Prostate gland (tissue), 2 donors: ENCODE measurements at places on chromosomes 12 and 14.

GRCh38 chr14:59576332-59577294, at the start of gene CCDC175:
Gene CCDC175 (minus strand): TSS chr14:59576812. CDS start chr14:59576775, 37 bp downstream.
- peak; percentile 77 for DNase-seq
- peak within 1 kb of the TSS; percentile 9 for H3K4me3 ChIP-seq
- H3K4me1 ChIP-seq: no peaks in the 10 kb centered on the region

DNA sequence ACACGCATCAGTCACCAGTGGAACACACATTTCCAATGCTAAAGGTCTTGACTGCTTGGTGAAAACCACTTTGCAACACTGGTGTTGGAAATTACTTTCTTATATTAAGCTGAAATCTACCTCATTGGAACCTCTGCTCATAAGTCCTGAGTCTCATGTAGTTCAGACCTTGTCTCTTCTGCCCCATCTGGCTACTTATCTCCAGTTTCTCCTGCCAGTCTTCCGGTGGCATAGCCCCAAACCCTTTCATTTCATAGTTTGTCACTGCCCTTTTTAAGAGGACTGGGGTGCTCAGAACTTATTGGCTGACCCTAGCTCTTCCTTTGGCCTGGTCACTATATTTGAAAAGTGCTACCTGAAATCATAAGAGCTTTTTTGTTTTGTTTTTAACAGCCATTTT, 43.7 kb downstream of the HELB start:
- H3K36me3 ChIP-seq: no peaks in the 10 kb centered on the region
- no peak for DNase-seq
- no peaks in the 10 kb centered on the region for H3K27me3 ChIP-seq

GRCh38 chr14:24278424-24278823, 7.0 kb upstream of the RABGGTA start:
- H3K27me3 ChIP-seq: no peaks in the 10 kb centered on the region
- H3K4me1 ChIP-seq: no peaks in the 10 kb centered on the region
- no peaks in the 10 kb centered on the region for H3K36me3 ChIP-seq
- H3K4me3 ChIP-seq: no peak overlapping the region
- no peak overlapping the region for H3K27ac ChIP-seq

GRCh38 chr14:73234029-73234428, 3.3 kb upstream of the PAPLN start:
- H3K27me3 ChIP-seq: no peaks in the 10 kb centered on the region
- no peak overlapping the region for H3K27ac ChIP-seq
- H3K4me3 ChIP-seq: no peak overlapping the region
- H3K4me1 ChIP-seq: peaks cover 9% of the 10 kb centered on the region
